ENCODE measurements at places on chromosomes 3 and 15.

DNA sequence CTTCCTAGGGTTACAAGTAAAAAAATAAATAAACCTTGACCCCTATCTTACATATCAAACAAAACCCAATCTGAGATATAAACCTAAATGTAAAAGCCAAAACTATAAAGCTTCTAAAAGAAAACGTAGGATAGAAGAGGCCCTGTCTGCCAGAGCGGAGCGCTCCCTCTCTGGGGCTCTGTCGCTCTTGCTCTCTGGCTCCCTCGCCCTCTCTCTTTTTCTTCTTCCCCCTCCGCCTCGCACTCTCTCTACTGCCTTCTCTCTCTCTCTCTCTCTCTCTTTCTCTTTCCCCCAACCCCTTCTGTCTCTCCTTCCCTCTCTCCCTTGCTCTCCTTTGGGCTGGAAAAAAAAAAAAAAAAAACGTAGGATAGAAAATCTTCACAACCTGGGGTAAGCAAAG, 21.6 kb downstream of the RYK start:
- DNase-seq, result no peak

GRCh38 chr3:76383781-76384180, 598.4 kb upstream of the ZNF717 start:
- no peak for DNase-seq

DNA sequence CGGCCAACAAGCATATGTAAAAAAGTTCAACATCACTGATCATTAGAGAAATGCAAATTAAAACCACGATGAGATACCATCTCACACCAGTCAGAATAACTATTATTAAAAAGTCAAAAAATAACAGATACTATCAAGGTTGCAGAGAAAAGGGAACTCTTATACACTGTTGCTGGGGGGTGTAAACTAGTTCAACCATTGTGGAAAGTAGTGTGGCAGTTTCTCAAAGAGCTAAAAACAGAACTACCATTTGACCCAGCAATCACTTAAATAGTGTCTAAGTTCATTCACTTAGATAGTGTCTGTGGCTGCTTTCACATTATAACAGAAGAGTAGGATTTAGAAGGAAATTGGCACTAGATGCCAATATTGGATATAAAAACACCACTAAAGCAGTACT, 49.7 kb downstream of the CGGBP1 start:
- DNase-seq, result no peak

DNA sequence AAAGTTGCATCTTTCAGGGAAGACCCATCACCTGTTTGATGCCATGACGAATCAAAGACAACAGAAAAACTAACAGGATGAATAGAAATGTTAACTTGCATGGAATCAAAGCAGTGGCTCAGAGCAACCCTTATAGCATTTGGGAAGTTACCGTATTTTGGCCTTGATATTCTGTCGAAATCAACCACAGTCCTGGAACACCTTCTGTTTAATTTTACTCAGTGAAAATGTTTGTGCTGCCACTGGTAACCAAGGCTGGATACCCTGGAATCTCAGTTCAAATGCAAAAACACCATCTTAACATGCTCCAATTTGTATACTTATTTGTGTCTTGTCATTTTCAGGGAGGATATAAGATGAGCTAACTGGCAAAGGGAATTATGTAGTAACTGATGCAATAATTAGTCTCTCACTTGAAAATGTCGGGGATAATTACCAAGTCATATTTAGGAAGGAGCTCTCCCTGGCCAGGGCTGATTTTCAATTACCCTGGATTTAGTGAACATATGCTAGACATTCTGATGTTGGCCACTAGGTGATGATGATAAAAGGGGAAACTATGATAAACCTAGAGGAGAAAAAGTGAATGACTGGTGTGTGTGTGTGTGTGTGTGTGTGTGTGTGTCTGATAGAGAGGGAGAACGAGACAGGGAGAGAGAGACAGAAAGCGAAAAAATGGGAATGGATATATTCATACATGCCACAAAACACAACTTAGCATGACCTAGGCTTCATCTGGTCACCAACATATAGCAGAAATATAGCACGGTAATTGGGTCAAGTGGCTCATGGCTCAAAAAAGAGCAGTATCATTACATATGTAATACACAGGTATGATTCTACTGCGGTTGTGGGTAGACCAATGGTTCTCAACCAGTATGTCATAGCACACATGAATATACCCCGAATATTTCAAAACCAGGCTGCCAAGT, 19.0 kb upstream of the PRICKLE2 start:
- no peak for DNase-seq

DNA sequence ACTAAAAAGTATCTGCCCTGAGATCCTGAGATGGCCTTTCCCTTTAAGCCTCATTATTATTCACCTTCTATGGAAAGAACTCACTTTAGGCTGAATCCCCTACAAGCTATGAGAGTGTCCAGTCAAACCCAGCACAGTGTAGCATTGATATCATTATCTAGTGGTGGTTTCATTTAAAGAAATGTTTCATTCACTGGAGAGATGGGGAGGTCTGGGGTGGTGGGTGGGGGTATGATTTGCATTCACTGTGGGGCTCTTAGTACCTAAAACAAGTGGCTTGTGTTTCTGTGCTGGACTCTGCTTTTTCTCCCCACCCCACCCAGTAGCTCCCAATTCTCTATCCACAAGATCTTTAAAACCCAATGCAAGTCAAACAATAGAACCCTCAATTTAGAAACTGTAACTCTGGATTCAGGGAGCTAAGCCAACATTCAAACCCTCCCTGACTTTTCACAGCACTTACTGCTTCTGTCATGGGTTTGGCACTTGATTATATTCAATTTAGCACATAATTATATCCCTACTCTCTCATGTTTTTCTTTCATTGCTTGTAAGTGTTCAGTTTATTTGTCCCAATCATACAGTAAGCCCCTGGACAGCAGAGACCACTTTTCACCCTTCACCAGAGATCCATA, 310.5 kb upstream of the THBS1 start:
- no peak for DNase-seq

DNA sequence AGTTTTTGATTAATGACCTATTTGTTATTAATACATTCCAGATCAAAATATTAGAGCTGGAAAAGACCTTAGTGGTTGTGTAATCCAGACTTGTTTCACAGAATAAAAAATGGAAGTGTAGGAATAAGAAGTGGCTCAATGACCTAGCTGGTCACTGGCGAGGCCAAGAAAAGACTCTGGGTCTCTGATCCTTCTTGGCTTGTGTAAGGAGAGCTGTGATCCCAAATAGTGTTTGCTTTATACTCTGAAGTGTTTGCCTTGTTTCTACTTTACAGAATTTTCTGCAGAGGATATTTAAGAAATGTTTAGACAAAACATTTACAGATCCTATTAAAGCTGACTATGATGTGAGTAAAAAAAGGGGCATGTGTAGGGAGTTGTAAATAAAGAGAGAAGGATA, 7.1 kb downstream of the C3orf85 start:
- no peak for DNase-seq

DNA sequence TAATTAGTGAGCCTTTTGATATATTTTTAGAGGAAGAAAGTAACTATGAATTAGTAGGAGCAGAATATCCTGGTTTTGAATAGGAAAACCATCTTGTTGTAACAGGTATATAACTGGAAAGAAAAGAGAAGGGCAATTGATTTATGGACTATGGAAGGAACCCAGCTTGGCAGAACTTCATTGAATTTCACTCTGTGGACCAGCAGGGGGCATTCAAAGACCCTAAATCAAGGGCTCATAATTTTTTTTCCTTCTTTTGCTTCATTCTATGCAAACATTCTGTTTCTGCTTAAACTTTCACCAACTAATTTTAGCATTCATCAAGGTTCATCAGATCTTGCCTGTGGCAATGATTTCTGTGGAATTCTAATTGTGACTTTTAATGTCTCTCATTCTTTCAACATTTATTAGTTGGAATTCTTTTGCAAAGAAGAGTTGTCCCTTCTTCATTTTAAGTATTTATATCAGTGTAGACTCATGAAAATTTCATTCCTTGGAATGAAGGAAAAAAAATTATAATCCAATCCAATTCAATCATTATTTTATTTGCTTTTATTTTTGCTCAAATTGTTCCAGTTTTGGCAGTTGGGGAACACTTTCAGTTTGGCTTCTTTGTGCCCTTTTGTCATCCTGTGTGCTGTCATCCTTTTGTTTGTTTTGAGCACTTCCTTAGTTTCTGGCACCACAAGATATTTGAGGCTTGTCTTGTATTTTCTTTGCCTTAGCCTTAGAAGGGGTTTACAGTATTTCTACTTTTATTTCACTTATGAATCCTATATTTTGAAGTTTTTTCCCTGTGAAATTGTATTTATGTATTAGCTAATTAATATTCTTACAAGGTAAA, 30.4 kb downstream of the NXPE3 start:
- DNase-seq, result no peak

- no peak for DNase-seq
Measured at GRCh38 chr3:112307557-112307956, 13.5 kb upstream of the SLC9C1 start.

DNA sequence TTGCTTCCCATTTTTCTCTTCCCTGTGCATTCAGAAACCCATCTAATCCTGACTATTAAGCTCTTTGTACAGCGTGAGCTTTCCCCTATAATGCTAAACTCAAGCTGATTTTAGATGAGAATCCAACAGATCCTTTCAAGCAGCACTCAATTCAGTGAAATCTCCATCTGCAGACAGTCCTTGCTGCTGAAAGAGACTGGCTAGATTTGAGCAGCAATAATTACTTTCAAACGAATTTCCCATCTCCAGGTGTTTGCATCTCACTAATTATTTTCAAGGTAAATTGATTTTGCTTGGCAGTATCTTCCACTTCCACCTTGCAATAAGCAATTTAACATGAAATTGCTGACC, 49.5 kb upstream of the SLC7A14 start:
- no peak for DNase-seq

DNA sequence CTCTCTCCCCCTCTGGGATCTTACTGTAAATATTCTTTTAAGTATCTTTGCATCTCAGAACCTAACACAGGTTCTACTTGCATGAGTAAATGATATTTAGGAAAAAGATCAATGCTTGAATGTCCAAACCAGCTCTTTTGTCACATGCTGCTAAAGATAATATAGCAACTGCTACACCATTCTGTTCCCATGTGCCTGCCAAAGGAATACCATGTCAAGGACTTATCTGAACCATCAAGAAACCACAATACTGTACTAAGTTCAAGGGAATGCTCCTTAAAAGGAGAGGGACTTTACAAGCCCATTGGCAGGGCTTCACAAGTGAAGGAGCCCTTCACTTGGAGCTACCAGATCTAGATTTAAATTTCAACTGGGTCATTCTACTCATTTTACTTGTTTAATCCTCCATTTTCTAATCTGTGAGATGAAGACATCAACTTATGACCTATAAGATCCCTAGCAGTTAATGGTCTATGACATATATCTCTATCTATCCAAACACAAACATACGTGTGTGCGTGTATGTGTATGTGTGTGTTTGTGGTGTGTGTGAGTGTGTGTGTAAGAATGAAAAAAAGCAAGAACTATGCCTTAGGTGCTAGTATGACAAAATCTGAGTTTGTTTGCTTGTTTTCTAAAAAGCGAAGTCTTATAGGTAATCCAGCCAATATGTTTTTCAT, 13.0 kb upstream of the SEC62 start:
- no peak for DNase-seq

DNA sequence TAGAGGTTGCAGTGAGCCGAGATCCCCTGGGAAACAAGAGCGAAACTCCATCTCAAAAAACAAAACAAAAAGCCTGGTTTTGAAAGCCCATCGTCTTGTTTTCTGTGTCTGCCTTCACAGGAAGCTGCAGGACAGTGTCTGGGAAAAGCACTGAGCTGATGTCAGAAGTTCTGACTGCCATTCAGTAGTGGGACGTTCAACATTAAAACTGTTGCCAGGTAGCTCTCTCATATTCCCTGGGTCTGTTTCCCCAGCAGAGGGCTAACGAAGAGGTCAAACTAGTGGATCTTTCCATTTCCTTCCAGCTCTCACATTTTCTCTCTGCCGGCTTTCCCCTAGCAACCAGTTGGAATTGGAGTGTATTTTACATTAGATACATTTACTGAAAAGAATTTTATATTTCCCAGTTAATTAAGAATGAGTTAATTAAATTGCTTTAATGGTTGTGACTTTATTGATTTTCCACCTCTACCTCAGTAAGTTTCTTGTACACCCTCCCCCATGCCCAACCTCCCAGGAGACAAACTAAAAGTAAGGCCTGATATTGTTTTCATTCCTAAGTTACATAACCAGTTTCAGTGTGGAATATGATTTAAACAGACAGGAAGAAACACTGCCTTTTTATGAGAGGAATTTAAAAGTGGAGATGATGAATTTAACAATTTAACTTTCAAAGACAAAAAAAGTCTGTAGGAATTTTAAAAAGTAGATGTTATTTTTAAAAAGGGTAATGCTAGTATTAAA, 29.9 kb downstream of the RCN2 start:
- no peak for DNase-seq

- no peak for DNase-seq
Measured at GRCh38 chr3:124965413-124965812, 30.9 kb upstream of the MUC13 start.

- DNase-seq, result no peak
Measured at GRCh38 chr3:27239951-27240350, 129.2 kb downstream of the NEK10 start.

GRCh38 chr15:58487041-58487723, 55.4 kb downstream of the LIPC start:
- no peak for DNase-seq

GRCh38 chr15:95293456-95294031, 1037.0 kb upstream of the NR2F2 start:
- no peak for DNase-seq

DNA sequence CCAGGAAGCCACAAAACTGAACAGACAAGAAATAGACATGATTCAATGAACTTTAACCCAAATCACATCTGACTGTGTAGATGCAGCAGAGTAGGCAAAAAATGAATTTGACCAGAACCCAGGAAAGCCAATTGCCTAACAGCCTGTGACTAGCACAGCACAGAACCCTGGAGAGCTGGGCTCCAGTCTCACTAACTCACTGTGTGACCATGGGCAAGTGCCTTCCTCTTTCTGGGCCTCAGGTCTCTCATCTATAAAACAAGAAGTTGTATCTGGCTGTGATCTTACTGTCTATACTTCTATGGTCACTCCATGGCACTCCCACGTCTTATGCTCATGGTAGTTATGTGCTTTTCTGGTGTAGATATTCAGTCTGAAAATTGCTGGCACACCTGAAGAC, 48.1 kb upstream of the USP3 start:
- DNase-seq, result no peak

- DNase-seq, result no peak
Measured at GRCh38 chr15:89494941-89495637, 1.3 kb downstream of the RHCG start.

- no peak for DNase-seq
Measured at GRCh38 chr3:151890721-151891141, 17.3 kb downstream of the SUCNR1 start.

- no peak for DNase-seq
Measured at GRCh38 chr3:108437439-108437838, 73.0 kb downstream of the MYH15 start.

DNA sequence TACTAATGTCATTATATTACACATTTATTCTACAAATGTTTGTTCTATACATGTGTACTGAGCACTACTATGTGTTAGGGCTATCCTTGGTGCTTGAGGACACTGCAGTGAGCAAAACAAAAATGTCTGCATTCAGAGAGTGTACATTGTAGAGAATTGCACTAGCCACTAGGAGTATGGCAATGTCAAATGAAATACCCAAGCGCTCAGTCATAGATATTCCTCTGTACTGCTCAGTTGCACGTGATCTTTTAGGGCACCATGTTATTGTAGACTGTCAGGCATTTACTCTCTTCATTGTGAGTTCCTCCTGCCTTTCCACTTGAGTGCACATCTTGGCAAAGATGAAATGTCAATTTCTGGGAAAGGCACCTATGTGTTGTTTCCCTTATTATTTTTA, 36.8 kb downstream of the FNDC3B start:
- peak; percentile 14 for DNase-seq
